ENCODE measurements at places on chromosomes 1 and 21.

DNA sequence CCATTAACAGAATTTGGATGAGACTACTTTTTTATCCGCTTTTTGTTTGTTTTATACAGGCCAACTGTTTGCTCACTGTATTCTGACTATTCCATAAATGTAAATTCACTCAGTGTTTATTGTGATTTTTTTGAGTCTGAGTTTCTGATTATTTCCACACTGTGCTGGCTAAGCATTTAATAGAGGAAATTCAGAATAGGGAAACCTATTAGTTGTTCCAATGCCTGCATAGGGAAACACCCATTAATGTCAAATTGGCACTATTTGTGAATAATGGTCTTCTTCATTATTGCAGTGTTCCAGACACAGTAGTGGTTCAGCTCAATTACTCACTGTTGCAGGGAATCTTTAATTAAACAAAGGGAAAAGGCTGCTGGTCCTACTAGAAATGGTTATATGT, 174.7 kb upstream of the SGIP1 start:
- DNase-seq = no peak

DNA sequence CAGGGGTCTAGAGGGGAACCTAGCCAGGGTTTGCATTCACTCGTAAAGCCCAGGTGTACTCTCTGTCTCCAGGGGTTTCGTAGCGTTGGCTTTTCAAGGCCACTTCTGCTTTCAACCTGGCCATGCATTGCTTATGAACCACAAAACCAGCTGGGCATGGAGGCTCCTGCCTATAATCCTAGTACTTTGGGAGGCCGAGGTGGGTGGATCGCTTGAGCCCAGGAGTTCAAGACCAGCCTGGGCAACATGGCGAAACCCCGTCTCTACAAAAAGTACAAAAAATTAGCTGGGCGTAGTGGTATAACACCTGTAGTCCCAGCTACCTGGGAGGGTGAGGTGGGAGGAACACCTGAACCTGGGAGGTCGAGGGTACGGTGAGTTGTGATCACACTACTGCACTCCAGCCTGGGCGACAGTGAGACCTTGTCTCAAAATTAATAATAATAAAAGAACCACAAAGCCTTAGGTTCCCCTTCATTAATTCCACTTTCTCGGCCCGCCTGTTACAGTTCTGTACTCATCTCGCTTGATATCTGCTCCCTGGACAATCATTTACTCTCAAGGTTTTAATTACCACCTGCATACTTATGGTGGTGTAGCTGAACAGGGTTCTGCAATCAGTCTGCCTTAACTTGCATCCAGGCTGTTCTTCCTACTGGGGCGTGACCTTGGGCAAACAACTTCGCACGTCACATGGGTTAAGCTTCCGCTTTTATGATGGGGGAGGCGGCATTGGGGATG, 6.1 kb downstream of the SLC16A4 start:
- DNase-seq = no peak

GRCh38 chr1:229536982-229537381, 21.5 kb downstream of the ABCB10 start:
- DNase-seq = no peak

DNA sequence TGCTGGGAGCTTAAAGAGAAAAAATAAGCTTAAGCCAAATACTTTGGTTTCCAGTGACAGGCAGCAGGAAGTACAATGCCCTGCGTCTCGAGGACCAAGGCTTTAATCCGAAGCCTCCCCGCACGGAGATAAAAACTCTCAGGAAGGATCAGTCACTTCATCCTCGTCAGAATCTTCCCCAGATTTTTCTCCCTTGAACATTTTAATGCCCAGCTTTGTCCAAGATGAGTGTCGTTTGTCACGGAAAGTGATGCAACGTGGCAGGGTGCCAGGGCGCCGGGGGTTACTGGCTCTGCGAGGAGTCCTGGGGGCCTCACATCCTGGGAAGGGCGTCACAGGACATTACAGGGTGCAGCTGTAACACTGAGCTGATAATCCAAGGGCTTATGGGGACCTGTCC, 25.2 kb upstream of the PCBP3 start:
- DNase-seq = no peak
